GM13977 (cell line): ENCODE measurements at places on chromosomes 4 and X.

DNA sequence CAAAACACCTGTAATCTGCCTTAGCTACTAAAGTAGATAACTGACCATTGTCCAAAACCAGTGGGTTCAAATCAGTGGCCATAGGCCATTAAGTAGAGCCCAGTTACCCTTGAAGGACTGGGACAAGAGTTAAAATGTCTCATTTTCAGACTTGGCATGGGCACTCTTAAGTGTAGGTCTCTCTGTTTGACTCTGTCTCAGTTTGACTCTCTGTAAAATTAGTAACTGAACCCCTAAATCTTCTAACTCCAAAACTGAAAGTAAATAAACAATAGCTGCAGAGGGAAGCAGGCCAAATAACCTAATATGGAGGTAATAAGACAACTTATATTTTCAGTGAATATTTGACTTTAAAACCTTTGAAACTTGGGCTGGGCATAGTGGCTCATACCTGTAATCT, 89.1 kb downstream of the SLC16A2 start:
- DNase-seq, result no peak

DNA sequence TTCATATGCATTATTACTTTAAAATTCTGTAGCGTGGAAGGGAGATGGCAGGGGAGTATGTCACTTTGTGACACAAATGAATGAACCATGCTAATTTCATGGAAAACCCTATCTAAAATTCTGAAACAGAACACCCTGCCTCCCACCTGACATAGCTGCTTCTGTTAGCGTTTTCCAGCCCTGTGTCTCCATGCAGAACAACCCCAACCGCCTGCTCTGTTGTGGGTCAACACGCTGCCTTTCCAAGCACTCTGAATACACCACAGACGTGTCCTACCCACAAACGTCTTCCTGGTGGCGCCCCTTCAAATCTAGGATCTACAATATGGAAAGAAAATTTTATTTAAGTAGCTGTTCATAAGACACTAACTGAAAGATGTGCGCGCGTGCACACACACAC, 238.6 kb downstream of the TRIML1 start:
- DNase-seq, result no peak

DNA sequence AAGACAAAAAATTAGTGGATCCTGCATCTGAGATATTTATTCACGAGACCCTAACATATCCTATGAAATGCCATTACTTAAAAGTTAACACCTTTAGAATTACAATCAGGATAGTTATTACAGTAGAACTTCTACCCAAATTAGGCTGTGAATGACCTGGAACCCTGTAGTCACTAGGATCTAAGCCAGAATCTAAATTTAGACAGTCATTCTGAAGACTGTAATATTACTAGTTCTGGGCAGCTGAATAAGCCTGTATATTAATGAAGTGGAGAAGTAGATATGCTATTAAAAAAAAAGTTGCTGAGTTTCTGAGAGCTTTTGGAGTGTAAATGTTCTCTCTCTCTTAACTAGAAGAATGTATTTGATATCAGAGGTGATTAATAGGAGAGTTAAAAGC, 67.0 kb downstream of the FAM13A start:
- no peak for DNase-seq

GRCh38 chr4:148786699-148787098, 344.5 kb upstream of the NR3C2 start:
- DNase-seq, result no peak

GRCh38 chr4:101037938-101038413, 309.4 kb downstream of the PPP3CA start:
- no peak for DNase-seq

DNA sequence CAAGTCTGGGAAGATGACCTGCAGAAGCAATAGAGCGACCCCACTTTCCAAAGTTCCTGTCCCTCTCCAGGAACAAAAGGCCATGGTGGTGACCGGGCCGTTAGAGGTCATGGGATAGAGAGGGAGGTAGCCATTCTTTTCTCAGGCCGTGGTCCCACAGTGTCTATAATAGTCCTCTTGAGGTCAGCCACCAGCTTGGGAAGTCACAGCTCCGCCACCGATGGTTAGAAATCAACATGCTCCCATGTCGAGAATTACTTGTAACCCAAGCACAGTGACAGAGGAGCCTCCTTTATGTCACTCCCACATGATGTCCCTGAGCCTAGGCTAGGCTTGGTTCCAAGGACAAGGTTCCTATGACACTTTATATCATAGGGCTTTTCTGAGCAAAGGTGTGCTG, 48.3 kb upstream of the CBR4 start:
- DNase-seq, result no peak

DNA sequence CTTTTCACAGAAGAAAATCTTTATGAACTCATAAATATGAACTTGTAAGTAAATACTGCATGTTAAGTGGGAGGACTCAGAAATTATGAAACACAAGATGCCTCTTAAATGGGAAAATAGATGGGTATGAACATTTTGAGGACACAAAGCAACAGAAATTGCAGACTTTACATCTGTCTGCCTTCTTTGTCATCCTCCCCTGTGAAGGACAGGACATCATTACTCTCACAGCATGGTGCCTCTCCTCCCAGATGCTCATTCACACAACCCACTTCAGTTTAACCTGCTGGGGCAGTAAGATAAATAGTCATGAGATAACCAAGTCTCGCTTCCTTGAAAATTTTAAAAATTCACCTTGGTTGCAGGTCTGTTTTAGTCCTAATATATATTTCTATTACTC, 144.5 kb downstream of the APBB2 start:
- no peak for DNase-seq

DNA sequence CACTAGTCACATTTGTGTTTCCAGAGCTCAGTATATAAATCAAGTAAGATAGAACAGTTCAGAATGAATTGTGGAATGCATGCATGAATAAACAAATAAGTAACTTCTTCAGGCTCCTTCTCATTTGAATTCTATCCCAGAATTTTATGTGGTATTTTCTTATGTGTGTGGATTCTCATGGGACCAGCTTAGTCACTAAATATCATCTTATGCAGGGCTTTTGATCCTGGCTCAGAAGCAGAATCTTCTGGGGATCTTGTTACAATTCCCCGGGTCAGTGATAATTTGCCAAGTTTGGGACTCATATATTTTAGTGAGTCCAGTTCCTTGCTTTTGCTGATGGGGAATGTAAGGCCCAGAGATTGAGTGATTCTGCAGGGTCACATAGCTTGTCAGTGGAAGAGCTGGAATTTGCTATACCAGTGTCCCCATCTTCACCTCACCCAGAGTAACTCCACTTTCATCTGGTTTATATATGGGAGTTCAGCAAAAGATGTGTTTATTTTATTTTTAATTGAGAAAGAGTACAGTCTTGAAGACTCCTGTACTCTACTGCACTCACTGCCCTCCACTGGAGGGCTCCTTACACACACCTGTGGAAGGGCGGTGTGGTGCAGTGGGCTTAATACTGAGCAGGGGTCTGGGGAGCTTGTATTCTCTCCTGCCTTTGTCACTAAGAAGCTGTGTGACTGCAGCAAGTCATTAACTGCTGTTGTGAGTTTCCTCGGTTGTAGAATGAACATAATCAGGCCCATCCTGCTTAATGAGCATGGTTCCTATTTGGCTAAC, 198.2 kb upstream of the CXorf66 start:
- no peak for DNase-seq

GRCh38 chrX:37686996-37687395, 1.4 kb downstream of the XK start:
- no peak for DNase-seq

DNA sequence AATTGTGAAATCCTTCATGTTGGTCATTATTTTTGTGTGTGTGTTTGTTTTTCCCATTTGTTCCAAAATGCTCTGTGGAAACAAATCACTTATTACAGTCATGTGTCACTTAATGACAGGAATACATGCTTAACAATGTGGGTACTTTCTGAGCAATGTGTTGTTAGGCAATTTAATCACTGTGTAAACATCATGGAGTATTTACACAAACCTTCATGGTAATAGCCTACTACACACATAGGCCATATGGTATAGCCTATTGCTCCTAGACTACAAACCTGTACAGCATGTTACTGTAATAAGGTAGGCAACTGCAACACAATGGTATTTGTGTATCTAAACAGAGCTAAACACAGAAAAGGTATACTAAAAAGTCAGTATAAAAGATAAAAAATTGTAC, 388.9 kb upstream of the PPP1R2C start:
- DNase-seq, result no peak

DNA sequence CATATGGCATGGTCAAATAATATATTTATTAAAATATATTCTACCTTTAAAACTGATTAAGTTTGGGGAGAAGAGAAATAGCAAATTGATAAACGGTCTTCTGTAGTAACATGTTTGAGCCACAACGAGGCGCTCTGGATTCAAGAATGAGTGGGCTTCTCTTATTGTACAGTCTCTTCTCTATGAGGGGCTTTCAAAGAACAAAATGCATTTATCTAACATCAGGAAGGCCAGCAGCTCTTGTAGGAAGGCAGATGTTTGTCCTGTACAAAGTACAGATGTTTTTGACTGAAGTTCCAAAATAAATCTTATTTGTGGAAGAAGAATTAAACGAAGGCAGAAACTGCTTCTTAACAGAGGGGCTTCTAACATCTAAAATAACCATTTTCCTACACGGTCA, 153.6 kb downstream of the RASL11B start:
- no peak for DNase-seq
